ENCODE measurements at places on chromosomes 4 and X. TPM values are rescaled to one million over a fixed set of nuclear protein-coding genes. Genes with fewer than 3 reads are reported as not detected.

LANCL3 gene
- not detected for total RNA-seq

CXorf49 gene
- not detected for total RNA-seq

DNA sequence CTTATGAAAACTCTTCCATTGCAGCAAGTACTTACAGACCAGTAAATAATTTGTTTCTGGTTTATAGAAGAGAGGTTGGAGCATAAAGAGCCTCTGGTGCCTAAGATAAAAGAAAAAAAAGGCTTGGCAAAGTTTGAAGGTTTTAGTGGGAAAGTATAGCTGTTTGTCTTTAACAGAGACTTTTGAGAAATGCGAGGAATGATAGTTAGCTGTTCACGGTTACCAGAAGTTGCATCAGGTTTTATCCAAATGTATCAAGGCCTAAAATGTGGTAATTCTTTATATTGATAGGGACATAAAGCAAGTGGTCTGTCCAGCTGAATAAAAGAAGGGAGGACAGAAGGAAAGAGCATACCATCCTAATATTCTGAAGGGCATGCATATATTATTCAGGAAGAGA, 29.3 kb downstream of the RAP1GDS1 start:
- DNase-seq = no peak
- peaks cover 30% of the 10 kb centered on the region for H3K4me1 ChIP-seq
- no peak overlapping the region for H3K4me3 ChIP-seq

HTR2C gene
- not detected for total RNA-seq

DNA sequence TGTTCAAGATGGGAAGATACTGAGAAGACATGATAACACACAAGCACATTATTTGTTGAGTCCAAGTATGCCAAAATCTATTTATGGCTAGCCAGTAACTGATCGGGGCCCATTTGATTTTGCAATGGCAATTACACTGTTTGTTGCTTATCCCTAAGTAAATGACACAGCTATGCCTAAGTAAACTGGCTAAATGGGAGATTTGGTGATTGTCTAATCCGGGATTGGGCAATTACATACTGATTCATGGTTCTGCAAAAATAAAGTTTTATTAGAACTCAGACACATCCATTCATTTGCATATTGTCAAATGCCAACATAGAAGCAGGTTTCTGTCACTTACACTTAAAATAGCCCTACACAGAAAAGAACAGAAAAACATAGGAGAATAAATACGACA, 140.2 kb upstream of the TBL1X start:
- no peak overlapping the region for H3K27ac ChIP-seq
- DNase-seq = no peak
- no peaks in the 10 kb centered on the region for H3K36me3 ChIP-seq
- no peak overlapping the region for H3K4me3 ChIP-seq

KIAA1210 gene
- total RNA-seq = not detected

MRFAP1L1 gene
- 44.2 TPM for total RNA-seq

GRCh38 chr4:82919386-82919785, 18.9 kb downstream of the THAP9 start:
- DNase-seq = no peak
- H3K27ac ChIP-seq = no peak overlapping the region
- H3K4me3 ChIP-seq = no peak overlapping the region
- H3K36me3 ChIP-seq = no peaks in the 10 kb centered on the region
- H3K27me3 ChIP-seq = no peaks in the 10 kb centered on the region

TXK gene
- not detected for total RNA-seq

DNA sequence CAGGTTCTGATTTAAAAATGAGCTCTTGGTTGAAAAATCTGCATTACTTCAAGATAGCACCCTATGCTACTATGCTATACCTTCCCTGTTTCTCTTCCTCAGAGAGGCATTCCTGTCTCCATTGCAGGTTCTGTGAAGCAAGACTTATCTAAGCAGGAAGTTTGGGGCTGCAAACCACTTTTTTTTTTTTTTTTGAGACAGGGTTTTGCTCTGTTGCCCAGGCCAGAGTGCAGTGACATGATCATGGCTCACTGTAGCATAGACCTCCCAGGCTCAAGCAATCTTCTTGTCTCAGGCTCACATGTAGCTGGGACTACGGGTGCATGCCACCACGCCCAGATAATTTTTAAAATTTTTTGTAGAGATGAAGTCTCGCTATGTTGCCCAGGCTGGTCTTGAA, 4.0 kb upstream of the CCNG2 start:
- DNase-seq = no peak
- no peak overlapping the region for H3K4me3 ChIP-seq
- no peaks in the 10 kb centered on the region for H3K36me3 ChIP-seq
- H3K4me1 ChIP-seq = peaks cover 18% of the 10 kb centered on the region
- H3K27me3 ChIP-seq = peaks cover 3% of the 10 kb centered on the region
- no peak overlapping the region for H3K27ac ChIP-seq

DNA sequence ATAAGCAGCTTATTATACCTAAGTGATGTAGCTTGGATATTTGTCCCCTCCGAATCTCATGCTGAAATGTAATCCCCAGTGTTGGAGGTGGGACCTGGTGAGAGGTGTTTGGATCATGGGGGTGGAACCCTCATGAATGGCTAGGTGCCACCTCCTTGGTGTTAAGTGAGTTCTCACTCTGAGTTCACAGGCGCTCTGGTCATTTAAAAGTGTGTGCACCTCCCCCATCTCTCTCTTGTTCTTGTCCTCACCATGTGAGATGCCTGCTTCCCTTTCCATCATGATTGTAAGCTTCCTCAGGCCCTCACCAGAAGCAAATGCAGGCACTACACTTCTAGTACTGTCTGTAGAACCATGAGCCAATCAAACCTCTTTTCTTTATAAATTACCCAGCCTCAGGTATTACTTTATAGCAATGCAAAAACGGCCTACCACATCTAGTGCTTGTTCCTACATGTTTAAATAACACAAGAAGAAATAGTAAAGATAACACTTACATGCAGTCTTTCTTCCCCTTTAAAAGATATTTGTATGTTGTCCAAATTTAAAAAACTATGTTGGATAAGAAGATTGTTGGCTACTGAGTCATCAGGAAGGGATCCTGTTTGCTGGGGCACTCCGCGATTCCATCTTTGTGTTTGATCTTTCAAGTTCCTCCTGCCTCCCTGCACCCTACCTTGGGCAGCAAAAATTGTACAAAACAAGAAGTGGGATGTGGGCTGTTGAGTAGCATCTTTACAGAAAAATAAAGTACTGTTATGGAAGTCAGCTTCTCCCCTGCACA, 29.7 kb downstream of the PPP1R2C start:
- H3K36me3 ChIP-seq = no peaks in the 10 kb centered on the region
- H3K27ac ChIP-seq = no peak overlapping the region
- H3K4me1 ChIP-seq = no peaks in the 10 kb centered on the region
- no peak overlapping the region for H3K4me3 ChIP-seq
- H3K27me3 ChIP-seq = no peaks in the 10 kb centered on the region
- DNase-seq = no peak

All from HFFc6 (cell line).